ENCODE measurements at places on chromosomes 4 and X. TPM values are rescaled to one million over a fixed set of nuclear protein-coding genes. Genes with fewer than 3 reads are reported as not detected.
A peak's percentile ranks its signal among the peaks of the same experiment; 100 is the strongest.

DNA sequence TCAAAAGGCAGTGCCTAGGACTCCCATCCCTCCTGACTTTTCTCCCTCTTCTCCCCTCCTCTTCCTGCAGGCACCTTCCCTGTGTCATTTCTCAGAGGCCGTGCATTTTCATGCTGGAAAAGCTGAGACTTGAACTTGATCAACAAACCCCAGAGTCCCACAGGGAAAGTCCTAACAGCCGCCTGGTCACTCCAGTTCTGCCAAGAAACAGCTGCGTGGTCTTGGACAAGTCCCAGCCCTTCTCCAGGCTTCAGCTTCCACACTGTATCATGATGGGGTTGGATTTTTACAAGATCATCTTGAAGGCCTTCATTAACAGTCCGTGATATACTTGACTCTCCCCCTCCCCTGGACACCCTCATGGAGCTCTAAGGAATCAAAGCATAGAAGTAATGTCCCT is 366.0 kb downstream of the BCOR start:
- no peaks in the 10 kb centered on the region for H3K36me3 ChIP-seq
- no peak overlapping the region for H3K4me3 ChIP-seq
- no peak for DNase-seq

DNA sequence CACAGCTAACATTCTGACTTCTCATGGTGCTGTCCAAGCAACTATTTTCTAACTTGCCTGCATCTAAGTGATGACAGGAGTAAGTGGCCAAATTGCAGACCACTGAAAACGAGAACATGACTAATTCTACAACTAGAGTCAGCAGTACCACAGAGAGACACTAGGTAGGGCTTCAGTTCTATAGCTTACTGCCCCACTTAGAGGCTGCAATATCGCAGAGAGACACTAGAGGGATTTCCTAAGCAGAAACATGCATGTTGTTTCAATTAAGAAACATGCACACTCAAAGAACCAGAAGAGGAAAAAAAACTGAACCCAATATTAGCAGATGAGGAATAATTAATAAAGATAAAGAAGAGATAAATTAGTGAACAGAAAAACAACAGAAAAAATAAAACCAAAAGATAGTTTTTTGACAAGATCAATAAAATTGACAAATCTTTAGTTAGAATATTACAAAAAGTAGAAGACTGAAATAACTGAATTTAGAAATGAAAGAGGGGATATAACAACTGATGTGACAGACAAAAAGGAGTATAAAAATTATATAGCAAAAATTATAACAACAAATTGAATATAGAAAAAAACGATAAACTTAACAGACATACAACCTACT is 100.8 kb downstream of the SPIN4 start:
- no peaks in the 10 kb centered on the region for H3K27me3 ChIP-seq
- DNase-seq: peak; percentile 69
- H3K36me3 ChIP-seq: no peaks in the 10 kb centered on the region
- no peak overlapping the region for H3K4me3 ChIP-seq
- H3K27ac ChIP-seq: no peak overlapping the region
- H3K4me1 ChIP-seq: no peaks in the 10 kb centered on the region

GAGE1 gene
- not detected for total RNA-seq

DNA sequence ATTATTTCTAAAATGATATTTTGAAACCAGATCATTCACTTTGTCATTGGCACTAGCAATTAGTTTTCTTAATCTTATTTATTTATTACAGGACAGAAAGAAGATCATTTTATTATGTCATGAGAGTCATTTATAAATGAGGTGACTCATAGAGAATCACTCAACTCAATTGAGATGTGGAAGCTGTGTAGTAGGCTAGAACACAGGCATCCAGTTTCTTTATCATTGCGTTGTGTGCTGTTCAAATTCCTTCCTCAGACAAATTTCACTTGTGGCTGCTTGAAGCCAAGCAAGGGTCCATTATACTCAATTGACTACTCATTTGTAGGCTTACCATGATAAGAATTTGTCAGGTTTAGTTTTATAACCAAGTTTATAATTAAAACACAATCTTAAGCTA is 87.6 kb downstream of the MRPL1 start:
- H3K27me3 ChIP-seq: no peaks in the 10 kb centered on the region
- H3K36me3 ChIP-seq: no peaks in the 10 kb centered on the region
- H3K4me1 ChIP-seq: no peaks in the 10 kb centered on the region
- no peak overlapping the region for H3K4me3 ChIP-seq
- no peak for DNase-seq
- no peak overlapping the region for H3K27ac ChIP-seq

DNA sequence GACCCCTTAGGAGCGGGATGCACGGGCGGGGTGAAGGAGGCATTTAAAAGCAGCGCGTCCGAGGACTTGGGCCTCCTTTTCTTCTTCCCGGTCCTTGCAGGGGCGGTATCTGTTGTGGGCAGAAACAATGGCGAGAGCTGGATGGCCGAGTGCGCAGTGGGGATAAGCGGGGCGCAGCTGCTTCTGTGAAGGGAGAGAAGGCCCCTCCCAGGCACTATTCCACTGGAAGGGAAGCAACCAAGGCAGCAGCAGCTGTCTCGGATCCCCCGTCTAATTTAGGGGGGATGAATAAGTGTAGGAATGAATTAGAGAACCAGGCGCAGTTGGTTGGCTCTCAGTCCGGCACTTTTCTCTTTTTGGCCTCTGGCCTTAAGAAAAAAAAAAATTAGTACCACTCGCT is 995 bp downstream of the SMARCA5 start:
- H3K4me3 ChIP-seq: peak overlapping the region; percentile 97
- no peaks in the 10 kb centered on the region for H3K36me3 ChIP-seq
- peak; percentile 33 for DNase-seq
- 0 out of 2 replicates have a peak, but pooled peaks cover 10% of the 10 kb centered on the region for H3K4me1 ChIP-seq

DNA sequence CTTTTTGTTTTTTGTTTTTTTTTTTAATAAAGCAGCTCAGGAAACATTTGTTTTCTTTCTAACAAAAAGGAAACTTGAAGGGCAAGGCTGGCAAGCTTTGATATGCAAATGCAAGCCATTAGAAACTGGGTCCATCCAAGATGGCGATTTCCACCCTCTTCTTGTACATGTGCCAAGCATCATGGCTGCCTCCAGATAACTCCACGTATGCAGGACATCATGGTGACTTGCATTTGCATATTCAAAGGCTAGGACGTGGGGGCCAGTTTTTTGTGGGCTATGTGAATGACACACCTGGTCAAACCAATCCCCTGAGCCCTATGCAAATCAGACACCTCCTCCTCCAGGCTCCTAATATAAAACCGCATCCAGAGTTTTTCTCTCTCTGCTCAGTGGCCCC is 692.6 kb downstream of the FAM133A start:
- DNase-seq: no peak
- no peaks in the 10 kb centered on the region for H3K36me3 ChIP-seq
- H3K4me3 ChIP-seq: no peak overlapping the region
- no peaks in the 10 kb centered on the region for H3K27me3 ChIP-seq
- H3K4me1 ChIP-seq: no peaks in the 10 kb centered on the region
- H3K27ac ChIP-seq: no peak overlapping the region

- no peak overlapping the region for H3K4me3 ChIP-seq
- no peaks in the 10 kb centered on the region for H3K36me3 ChIP-seq
- peaks cover 13% of the 10 kb centered on the region for H3K4me1 ChIP-seq
Measured at GRCh38 chrX:123993326-123993725, 31.8 kb downstream of the STAG2 start.

GRCh38 chr4:37535872-37536271 is 150.3 kb downstream of the RELL1 start:
- DNase-seq: no peak
- H3K36me3 ChIP-seq: no peaks in the 10 kb centered on the region
- no peak overlapping the region for H3K4me3 ChIP-seq
- no peaks in the 10 kb centered on the region for H3K27me3 ChIP-seq
- no peak overlapping the region for H3K27ac ChIP-seq

DNA sequence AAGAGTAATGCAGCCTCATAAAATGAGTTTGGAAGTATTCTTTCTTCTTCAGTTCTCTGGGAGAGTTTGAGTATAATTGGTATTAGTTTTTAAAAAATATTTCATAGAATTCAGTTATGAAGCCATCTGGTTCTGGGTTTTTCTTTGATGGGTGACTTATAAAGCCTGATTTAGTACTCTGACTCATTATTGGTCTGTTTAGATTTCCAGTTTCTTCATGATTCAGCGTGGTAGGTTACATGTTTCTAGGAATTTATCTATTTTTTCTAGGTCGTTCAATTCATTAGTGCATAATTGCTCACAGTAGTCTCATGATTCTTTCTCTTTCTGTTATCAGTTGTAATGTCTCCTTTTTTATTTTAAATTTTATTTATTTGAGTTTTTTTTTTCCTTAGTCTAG is 111.2 kb downstream of the CEP44 start:
- H3K4me1 ChIP-seq: peaks cover 29% of the 10 kb centered on the region
- no peaks in the 10 kb centered on the region for H3K36me3 ChIP-seq
- H3K27ac ChIP-seq: no peak overlapping the region
- H3K4me3 ChIP-seq: no peak overlapping the region
- no peaks in the 10 kb centered on the region for H3K27me3 ChIP-seq

TBX22 gene
- not detected for total RNA-seq

GRCh38 chrX:150329282-150329681 is 33.8 kb upstream of the MAMLD1 start:
- H3K36me3 ChIP-seq: no peaks in the 10 kb centered on the region
- no peak overlapping the region for H3K27ac ChIP-seq
- H3K27me3 ChIP-seq: no peaks in the 10 kb centered on the region
- DNase-seq: no peak
- H3K4me1 ChIP-seq: no peaks in the 10 kb centered on the region

SEL1L3 gene
- 15.7 TPM for total RNA-seq

DNA sequence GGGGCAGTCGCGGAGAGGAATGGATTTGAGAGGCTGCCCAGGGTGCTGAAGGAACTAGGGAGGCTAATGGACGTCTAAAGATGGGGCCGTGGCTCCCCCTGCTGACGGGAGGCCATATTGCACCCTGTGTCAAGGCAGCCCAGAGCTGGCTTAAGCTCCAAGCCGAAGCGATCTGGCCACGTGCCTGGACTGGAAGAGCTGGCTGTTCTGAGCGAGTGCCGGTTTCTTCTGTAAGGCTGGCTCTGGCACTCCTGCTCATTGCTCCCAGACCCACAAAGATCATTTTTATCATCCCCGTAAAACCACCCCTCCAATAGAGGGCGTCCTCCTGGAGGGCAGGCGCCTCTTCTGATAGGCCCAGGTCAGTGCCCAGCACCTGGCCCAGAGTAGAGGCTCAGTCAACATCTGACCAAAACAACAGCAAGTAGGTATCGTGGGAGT is 5.6 kb downstream of the PNCK start:
- no peaks in the 10 kb centered on the region for H3K36me3 ChIP-seq
- H3K27me3 ChIP-seq: no peaks in the 10 kb centered on the region
- H3K27ac ChIP-seq: no peak overlapping the region
- H3K4me3 ChIP-seq: peak overlapping the region; percentile 36
- no peaks in the 10 kb centered on the region for H3K4me1 ChIP-seq
- peak; percentile 73 for DNase-seq

GRCh38 chr4:127748957-127749356 is 18.8 kb downstream of the SLC25A31 start:
- H3K36me3 ChIP-seq: no peaks in the 10 kb centered on the region
- no peaks in the 10 kb centered on the region for H3K4me1 ChIP-seq
- no peaks in the 10 kb centered on the region for H3K27me3 ChIP-seq
- no peak overlapping the region for H3K4me3 ChIP-seq

GRCh38 chr4:128228845-128229795 is 58.5 kb downstream of the PGRMC2 start:
- DNase-seq: no peak
- H3K27me3 ChIP-seq: no peaks in the 10 kb centered on the region
- no peak overlapping the region for H3K27ac ChIP-seq
- no peaks in the 10 kb centered on the region for H3K4me1 ChIP-seq
- no peaks in the 10 kb centered on the region for H3K36me3 ChIP-seq

ZNF157 gene
- not detected for total RNA-seq

SLC2A9 gene
- 17.5 TPM for total RNA-seq

GRCh38 chr4:161003418-161004057 is 1160.3 kb downstream of the FSTL5 start:
- no peak for DNase-seq
- no peaks in the 10 kb centered on the region for H3K4me1 ChIP-seq
- no peaks in the 10 kb centered on the region for H3K27me3 ChIP-seq
- H3K4me3 ChIP-seq: no peak overlapping the region

DNA sequence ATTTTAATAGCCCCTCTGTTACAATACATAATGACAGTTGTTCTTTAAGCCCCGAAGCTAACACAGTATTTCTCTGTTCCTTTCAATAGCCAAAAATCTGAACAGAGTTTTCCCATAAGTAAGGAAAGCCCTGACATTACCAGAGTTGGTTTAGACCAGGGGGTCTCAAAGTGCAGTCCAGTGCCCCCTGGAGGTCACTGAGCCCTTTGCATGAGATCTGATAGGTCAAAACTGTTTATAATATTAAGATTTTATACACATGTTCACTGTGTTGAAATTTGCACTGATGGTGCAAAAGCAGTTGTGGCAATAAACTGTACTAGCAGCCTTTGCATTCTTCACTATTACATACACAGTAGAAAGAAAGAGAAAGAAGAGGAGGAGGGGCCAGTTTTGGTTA is 177.1 kb downstream of the SPANXN3 start:
- DNase-seq: no peak
- H3K36me3 ChIP-seq: no peaks in the 10 kb centered on the region
- H3K27me3 ChIP-seq: no peaks in the 10 kb centered on the region
- H3K4me1 ChIP-seq: no peaks in the 10 kb centered on the region

SFRP2 gene
- total RNA-seq: not detected

TMSB15C gene
- 3.6 TPM for total RNA-seq

- no peak for DNase-seq
- H3K4me3 ChIP-seq: no peak overlapping the region
- H3K36me3 ChIP-seq: no peaks in the 10 kb centered on the region
- H3K4me1 ChIP-seq: peaks cover 17% of the 10 kb centered on the region
- no peak overlapping the region for H3K27ac ChIP-seq
Measured at GRCh38 chr4:169279108-169279507, 8.4 kb upstream of the SH3RF1 start.

- H3K27me3 ChIP-seq: no peaks in the 10 kb centered on the region
- no peak overlapping the region for H3K27ac ChIP-seq
- H3K4me1 ChIP-seq: no peaks in the 10 kb centered on the region
- no peaks in the 10 kb centered on the region for H3K36me3 ChIP-seq
- no peak for DNase-seq
Measured at GRCh38 chrX:38970074-38970473, 168.8 kb downstream of the MID1IP1 start.

GRCh38 chr4:138741766-138742377 is 273.7 kb upstream of the NOCT start:
- no peak for DNase-seq
- no peaks in the 10 kb centered on the region for H3K27me3 ChIP-seq
- H3K4me1 ChIP-seq: no peaks in the 10 kb centered on the region
- no peak overlapping the region for H3K4me3 ChIP-seq
- no peaks in the 10 kb centered on the region for H3K36me3 ChIP-seq

DNA sequence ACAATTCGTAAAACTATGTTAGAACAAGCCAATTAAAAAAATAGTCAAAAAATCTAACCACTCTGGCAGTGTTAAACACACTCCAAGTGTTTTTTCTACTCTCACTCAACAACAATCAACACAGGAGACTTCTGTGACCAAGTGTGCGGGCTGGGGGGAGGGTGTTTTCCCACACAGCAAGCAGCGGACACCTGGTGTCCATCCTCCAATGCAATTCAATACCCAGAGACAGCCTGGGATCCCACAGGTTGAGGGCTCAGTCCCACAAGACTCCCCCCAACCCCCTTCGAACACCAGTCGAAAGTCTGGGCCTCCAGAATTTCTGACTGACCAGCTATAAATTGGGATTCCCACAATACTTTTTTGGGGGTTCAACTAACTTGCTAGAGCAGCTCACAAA is 8.3 kb upstream of the PIM2 start:
- no peaks in the 10 kb centered on the region for H3K36me3 ChIP-seq
- no peaks in the 10 kb centered on the region for H3K27me3 ChIP-seq
- no peaks in the 10 kb centered on the region for H3K4me1 ChIP-seq
- DNase-seq: no peak
- H3K4me3 ChIP-seq: no peak overlapping the region
- H3K27ac ChIP-seq: no peak overlapping the region

Measured in Caco-2 (cell line).